ENCODE measurements at places on chromosomes 5 and 9.
A peak's percentile ranks its signal among the peaks of the same experiment; 100 is the strongest.

DNA sequence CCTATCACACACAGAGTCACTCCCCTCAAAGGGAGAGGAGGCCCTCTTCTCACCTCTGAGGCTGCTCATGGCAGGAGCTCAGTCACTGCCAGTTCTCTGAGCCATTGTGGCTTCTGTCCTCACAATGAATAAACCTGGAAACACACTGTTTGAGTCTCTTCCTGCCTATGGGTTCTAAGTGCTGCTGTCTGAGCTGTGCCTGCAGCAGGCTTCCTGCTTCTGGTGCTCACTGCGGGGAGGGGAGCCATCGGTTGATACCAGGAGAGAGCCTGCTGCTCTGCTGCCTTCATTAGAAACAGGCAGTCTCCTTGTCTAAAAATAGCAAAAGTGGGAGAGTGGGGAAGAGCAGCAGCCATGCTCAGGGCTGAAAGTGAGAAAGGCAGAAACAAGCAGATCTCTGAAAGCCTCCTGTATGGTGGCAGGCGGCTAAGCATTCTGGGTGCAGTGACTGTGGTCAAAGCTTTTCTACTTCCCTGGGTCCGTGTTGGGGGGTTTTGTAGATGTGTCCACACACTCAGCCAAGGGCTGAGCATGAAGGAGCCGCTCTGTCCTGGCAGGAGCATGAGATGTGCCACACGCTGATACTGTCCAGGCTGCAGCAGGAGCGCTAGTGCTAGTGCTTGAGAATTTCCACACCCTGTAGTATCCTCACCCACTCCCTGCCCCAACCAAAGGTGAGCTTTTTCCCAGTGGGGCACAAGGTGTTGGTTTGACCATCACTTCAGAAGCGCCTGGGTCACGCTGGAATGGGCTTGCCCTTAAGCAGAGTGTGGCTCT, 34.2 kb downstream of the PRKACG start:
- no peak for DNase-seq

DNA sequence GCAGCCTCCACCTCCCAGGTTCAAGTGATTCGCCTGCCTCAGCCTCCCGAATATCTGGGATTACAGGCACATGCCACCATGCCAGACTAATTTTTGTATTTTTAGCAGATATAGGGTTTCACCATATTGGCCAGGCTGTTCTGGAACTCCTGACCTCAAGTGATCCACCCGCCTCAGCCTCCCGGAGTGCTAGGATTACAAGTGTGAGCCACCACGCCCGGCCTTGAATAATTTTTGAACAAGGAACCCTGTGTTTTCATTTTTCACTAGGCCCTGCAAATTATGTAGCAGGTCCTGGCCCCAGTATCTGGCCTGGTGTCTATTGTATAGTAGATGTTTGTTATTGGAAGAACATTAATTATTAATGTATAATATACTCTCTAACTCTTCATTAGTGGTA, 140.7 kb downstream of the PIK3R1 start:
- no peak for DNase-seq

DNA sequence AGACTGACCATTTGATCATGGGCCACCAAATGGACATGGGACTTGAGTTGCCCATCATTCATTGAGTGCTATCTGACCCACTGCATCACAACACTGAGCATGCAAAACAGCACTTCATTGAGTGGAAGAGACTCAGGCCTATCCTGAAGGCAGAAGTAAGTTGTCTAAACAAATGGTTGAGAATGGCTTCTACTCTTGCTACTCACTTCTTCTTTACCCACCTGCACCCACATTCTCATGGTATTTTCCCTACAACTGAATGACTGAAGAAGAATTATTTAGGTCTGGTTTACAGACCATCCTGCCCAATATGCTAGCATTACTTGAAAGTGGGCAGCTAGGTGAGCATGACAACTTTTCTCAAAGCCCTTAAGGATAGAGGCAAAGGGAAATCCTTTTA, 41.0 kb upstream of the PIP5K1B start:
- no peak for DNase-seq

DNA sequence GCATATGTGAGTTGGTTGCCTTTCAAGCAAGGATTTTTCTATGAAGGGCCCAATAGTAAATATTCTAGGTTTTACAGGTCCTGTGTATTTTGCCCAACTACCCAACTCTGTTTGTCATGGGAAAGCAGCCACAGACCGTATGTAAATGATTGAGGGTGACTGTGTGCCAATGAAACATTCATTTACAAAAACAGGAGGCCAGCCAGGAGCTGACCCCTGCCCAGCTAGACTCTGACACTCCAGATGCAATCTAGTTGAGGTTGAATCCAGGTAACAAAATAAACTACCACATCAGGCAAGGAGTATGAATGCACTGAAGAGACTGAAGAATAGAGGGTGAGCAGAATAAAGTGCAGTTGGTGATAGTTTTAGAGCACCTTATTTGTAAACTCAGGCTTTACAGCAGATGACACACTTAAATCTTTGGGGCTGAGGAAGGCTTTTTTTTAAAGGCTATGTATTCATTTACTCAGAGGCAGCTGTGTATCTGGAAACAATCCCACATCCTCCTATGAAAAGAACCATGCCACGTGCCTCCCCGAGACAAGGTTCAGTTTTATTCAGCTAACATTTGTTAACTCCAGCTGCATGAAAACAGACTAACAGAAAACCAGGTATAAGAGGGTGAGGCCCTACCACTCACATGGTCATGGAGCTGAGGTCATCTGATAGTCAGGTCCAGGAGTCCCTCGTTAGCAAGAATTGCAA, 60.7 kb downstream of the SLC1A1 start:
- DNase-seq: no peak

GRCh38 chr9:130236436-130236985, 29.0 kb upstream of the HMCN2 start:
- no peak for DNase-seq

GRCh38 chr5:30069441-30070263, 1123.8 kb upstream of the CDH6 start:
- DNase-seq: no peak

GRCh38 chr9:72333709-72334108, 31.3 kb downstream of the ZFAND5 start:
- DNase-seq: no peak

DNA sequence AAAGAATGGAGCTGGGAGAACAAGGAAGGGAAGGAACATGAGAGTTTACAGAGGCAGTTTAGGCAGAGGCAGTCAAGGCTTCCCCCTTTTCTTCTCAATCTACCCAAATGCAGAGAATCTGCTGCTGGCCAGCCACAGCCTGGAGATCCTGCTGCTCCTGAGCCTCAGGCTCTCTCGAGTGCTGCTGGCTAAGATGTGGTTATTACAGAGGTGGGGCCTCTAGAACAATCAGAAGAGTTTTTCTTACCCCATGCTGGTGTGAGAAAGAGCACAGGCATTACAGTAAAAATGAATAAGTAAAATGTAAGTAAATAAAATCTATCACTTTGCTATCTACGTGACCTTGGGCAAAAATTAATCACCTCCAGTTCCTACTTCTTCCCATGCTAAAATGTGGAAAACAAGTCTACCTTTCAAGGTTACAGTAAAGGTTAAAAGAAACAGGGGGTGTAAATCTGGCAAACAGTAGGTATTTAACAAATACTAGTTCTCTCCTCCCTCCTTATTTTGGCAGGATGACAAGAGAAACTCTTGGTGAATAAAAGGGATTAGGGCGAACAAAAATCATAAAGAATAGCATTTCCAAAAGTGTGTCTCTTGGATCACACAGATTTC, 31.1 kb downstream of the FBXW11 start:
- no peak for DNase-seq

DNA sequence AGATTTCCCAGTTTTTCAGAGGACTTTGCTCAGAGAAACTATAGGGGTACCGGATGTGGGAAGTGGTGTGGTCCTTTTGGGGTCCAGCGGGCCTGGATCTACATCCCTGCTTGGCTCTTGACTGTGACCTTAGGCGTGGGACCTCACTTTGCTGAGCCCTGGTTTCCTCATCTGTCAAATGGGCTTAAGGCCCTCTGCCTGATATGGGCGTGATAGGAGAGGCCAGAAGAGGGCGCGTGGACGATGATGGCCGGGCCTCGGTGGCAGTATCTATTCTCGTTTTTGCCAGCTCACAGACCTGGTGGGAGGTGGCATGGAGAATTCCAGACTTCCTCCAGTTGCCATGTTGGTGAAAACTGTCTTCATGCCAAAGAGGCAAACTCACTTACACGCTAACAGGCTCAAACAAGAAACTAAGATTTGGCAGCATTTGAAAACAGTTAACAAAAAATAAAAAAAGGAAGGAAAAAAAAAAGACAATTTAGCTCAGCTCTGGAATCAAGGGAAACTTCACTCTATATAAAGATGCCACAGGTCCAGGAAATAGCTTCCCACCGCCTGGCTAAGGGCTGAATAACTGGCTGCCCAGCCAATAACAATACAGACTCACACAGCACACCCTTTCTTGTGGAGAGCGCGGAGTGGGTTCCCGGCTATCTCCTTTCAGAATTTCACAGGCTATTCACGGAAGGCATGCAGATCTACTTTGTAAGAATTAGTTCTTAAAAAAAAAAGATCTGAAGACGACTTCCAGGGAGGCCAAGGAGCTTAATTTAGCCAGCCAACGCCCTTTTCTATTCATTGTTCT, 1.7 kb downstream of the SH3PXD2B start:
- no peak for DNase-seq

DNA sequence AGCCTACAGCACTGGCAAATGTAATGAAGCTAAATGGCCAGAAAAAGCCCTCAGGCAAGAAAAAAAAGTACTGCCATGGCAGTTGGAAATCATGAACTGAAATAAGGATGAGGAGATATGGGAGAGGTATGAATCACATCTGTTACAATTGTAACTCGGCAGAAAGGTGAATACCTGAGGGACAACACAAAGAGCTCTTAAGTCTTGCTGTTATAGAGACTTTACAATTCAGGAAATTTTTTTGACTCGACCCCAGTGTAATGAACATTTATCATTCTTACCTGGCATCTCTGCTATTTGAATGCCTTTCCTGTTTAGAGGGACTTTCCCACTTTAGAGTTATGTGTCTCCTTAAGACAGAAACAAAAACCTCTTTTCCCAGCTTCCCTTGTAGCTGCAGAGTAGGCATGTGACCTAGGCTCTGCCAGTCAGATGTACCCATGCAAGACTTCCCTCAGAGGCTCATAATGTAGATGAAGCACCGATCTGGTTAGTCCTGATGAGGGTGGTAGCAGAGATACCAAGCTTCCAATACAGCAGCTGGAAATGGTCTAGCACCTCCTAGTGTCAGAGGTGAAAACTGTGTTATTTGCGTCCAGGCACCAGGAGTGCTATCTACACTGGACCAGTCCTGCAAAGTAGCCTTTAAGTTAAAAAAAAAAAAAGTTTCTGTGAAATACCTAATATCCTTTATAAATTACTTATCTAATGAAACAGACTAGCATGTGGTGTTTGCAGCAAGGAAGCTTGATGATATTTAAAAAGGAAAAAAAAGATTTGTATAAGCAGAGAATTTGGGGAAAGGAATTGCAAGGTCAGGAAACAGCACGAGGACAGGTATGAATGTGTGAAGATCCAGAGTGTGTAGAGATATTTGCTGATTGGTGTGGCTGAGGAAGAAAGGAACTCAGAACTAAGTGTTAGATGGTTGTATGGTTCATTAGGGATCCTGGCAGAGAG, 146.9 kb upstream of the SLC1A3 start:
- no peak for DNase-seq

- DNase-seq: no peak
These were observed 471.3 kb upstream of the KLF4 start for GRCh38 chr9:107960916-107961315.

GRCh38 chr5:72818866-72819534, 2.5 kb downstream of the TNPO1 start:
- peak; percentile 46 for DNase-seq

DNA sequence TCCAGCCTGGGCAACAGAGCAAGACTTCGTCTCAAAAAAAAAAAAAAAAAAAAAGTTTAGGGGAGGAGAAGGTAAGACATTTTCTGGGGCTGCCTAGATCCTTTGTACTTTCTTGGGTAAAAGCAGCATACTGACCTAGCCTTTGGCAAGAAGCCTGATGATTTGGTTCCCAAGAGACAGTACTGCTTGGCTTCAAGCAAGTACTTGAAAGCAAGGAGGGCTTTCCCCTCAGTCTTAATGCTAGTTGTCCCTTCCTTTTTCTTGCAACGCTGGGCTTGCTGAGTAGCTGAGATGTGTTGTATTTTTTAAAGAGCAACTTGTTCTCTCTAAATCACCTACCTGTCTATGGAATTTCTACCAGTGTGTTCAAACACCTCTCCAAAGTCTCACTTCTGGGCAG, 76.2 kb downstream of the INSYN2B start:
- no peak for DNase-seq

- DNase-seq: no peak
These were observed 174.5 kb upstream of the SLC12A2 start for GRCh38 chr5:127909066-127909465.

DNA sequence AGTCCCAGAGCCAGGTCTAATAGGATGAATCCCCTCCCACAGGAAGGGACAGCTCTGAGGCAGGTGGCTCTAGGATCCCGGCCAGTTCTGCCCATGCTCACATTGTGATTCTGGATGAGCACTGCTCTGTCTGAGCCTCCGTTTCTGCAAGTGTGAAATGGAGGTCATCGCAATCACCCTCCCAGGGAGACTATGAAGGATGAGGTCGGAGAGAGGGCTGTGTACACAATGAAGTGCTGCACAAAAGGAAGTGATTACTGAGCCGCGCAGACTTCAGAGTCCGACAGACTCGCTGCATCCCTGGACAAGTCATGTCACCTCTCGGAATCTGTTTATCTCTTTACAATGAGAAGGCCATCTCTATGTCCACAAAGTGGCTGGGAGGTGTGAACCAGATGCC, 21.7 kb downstream of the LHX6 start:
- DNase-seq: no peak

- no peak for DNase-seq
These were observed 1260.8 kb upstream of the WWC1 start for GRCh38 chr5:167030500-167031120.

DNA sequence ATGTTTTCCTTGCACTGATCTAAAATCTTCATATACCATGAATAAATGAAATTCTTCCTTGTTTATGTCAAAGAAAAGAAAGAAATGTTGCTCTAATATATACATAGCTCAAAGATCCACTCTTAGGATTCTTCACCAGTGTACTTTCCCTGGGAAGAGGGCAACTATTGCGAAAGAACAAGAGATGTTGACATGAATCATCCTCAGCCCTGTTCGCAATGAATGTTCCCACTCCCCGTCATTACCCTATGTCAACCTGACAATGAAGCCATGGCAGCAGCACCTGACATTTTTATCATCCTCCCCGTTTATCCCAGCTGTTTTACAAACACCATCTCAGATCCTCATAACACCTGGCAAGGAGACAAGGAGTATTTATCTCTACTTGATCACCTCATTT, 409.1 kb upstream of the GRIA1 start:
- no peak for DNase-seq
